ENCODE measurements at places on chromosomes 1 and 21.

DNA sequence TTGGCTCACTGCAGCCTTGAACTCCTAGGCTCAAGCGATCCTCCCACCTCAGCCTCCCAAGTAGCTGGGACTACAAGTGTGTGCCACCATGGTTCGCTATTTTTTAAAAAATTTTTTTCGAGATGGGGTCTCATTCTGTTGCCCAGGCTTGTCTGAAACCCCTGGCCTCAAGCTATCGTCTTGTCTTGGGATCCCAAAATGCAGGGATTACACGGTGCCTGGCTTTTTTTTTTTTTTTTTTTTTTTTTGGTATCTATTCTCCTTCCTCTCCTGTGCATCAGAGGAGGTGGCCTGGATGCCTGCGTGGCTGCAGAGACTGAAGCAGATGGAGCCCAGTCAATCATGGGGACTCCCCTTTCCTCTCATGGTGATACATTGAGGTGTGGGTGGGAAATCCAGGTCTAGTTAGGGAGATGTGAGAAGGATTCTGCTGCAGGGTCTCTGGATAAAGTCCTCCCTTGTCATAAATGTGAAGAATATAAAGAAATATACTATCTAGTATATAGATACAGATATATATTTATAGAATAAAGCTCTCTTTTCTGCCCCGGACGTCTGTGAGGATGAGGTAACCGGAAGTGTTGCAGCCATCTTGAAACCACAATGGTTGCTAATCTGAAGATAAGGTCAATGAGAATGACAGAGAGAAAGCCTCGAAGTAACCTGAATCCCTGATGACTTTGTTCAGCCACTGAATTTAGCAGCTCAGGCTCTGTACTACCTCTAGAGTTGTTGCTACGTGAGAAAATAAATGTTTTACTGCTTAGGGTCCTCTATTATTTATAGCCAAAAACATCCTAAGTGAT is 19.5 kb upstream of the RGSL1 start:
- DNase-seq, result peak; percentile 89

DNA sequence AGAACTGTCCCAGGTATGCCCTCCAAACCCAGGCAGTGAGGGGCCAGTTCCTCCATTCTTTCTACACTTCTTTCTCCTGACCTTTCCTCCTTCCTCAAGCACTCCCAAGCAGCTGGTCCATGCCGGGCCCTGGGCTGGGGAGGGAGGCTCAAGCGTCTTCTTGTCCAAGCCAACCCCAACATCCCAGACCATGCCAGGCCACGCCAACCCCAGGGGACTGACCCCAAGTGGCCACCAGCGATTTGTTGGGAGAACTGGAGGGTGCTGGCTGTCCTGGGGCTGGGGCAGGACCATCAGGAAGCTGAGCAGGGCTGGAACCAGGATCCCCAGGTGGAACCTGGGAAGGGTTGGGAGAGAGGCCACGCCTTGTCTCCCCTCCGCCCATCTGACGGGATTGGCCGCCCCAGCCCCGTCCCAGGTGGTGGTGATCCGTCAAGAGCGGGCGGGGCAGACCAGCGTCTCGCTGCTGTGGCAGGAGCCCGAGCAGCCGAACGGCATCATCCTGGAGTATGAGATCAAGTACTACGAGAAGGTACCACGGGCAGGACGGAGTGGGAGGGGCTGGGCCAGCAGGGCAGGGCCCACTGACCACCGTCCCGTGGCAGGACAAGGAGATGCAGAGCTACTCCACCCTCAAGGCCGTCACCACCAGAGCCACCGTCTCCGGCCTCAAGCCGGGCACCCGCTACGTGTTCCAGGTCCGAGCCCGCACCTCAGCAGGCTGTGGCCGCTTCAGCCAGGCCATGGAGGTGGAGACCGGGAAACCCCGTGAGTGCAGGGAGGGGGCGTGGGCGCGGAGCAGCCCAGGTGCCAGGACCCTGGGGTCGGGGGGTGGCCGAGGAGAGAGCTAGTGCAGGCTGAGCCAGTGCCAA is 29.9 kb downstream of the EPHA8 start:
- no peak for DNase-seq

DNA sequence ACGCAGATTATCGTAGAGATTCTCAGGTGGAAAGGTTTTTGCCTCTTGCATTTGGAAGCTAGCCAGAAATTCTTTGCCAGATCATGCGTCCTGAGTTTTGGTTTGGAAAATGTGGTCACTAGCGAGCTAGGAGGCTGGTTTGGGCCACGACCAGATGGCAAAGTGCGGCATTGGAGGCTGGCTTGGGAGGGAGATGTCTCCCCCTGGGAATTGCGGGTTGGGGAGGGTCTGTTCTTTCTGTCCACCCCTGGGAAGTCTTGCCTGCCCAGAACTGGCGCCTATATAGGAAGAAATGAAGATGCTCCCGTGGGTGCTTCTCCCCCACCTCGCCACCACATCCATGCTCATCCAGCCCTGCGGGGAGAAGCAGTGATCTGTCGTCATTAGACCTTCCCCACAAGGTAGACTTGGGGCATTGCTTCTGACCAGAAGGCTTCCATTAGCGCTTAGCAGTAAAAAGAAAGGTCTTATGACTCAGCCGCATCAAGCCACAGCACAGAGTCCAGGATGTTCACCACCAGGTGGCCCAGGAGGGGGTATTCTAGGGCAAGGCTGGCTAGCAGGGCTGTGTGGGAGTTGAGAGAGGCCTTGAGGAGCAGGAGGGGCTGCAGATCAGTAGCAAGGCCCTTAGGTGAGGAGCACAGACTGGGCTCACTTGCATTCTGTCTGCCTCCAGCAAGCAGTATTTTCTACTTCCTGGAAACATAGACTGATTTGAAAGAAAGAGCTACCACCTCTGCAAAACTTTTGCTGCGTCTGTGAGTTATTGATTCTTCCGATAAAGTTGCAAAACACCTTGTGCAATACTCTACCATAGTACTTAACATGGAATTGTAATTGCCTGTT is 1.5 kb upstream of the PTP4A2 start:
- DNase-seq, result peak; percentile 67

DNA sequence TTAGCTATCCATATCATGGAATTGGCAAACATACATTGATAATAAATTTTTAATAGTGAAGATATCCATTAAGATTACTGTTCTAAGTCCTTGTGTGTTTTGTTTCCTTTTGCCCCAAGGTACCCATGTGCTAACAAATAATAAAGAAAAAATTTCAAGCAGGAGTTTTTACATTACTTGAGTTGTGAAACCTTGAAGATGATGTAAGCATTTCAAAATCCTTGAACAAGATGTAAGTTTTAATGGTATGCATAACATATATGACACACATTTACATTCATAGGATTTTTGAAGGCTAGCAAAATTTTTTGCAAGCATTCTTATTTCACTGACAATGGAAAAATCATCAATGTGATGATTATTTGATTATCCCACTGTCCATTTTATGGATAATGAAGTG is 10.9 kb upstream of the ELAVL4 start:
- DNase-seq, result no peak

GRCh38 chr1:41377397-41377796 is 16.2 kb downstream of the FOXO6 start:
- DNase-seq, result no peak

DNA sequence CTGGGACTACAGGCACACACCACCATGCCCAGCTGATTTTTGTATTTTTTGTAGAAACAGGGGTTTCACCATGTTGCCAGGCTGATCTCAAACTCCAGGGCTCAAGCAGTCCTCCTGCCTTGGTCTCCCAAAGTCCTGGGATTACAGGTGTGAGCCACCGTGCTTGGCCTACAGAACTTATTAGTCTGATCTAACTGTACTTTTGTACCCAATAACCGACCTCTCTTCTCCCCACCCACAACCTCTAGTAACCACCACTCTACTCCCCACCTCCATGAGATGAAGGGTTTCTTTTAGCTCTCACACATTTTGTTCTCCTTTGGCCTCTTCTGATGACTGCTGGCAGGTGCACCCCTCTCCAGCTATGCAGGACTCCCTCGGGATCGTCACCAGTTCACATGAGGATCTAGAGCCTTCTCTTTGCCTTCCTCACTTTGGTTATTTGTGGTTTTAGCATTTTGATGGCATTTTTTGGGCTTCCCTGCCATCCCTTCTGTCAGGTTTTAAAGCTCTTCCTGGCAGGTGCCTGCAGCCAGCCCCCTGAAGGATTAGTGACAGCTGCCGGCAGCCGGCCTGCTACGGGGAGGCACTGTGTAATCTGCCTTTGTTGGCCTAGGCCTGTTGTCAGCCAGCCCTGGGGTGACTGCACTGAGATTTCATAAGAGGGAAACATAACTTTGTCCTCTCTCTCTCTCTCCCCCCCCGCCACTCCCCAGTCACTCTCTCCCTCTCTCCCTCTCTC is 99.8 kb upstream of the ATP1A1 start:
- no peak for DNase-seq

GRCh38 chr1:41559331-41559730 is 74.8 kb upstream of the EDN2 start:
- DNase-seq, result no peak

DNA sequence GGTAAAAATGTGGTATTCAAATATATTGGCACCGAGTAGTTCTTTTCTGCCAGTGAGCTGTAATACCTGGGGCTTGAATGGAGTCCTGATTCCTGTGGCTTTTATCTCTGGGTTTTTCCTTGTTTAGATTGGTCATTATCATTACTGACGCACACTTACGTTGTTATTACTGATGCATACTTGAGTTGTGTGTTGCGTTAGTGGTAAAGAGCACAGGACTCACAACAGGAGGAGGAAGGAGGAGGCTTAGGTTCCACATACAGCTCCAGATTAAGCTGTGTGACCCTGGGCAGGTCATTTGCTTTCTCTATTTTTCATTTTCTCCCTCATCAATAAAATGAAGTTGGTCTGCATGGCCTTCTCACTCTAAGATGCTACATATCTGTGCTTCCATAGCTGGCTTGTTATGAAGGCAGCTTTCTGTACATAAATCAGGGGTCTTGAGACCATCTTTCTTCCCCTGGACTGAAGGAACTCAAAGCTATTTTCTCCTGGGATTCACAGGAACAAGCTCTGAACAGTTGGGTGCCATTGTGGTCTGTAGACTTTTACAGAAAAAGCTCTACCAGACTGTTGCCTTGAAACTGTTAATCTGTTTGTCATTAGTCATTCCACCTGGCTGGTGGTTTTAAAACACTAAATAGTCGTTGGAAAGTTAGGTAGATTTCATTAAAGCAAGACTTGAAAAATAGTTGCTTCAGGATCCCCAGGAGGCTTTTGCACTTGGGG is 5.6 kb downstream of the ARID1A start:
- peak; percentile 29 for DNase-seq

DNA sequence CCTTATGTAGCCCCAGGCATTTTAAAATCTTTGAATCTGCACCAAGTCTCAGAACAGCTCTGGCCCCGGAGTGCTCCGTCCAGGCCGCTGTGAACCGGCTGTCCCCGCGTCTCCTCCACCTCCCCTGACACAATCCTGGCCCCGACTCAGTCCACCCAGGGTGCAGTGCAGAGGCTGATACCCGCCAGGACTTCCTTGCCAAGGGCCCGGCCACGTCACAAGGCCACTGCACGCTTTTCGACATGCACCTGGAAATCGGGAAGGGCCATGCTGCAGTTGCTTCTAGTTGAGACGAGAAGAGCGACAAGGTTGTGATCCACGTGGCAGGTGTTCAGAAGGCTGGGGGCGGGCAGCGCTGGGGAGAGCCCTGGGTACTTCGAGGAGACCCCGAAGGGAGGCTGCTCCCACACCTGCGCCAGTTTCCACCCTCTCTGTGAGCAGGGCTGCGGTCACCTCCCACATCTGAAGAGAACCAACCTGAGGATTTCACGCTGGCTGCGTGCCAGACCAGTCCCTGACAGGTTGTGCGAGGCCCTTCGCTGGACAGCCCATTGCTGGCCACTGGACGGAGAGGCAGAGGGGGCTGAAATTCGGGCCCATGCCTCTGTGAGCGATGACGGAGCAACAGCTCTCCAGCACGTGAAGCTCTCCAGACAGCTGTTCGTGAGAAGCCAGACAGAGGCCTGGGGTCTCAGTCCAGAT is 6.7 kb downstream of the VWA1 start:
- DNase-seq, result no peak
